ENCODE measurements at places on chromosomes 4 and X.

DNA sequence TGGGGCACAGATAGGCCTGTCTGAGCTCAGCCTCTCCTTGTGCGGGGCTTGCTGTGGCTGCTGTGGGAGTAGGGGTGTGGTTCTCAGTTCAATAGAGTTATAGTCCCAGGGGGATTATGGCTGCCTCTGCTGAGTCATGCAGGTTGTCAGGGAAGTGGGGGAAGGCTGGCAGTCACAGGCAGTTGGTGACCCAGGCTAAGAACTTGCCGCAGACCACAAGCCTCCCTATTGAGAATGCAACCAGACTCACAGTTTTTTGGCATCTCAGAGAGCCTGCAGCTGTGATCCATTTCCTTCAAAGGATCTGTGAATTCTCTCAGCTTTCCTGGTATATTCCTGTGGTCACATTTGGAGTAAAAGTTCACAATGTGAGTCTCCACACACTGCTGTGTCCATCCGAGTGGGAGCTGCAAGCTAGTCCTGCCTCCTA is 364.9 kb downstream of the ZNF674 start:
- peak; percentile 27 for DNase-seq

DNA sequence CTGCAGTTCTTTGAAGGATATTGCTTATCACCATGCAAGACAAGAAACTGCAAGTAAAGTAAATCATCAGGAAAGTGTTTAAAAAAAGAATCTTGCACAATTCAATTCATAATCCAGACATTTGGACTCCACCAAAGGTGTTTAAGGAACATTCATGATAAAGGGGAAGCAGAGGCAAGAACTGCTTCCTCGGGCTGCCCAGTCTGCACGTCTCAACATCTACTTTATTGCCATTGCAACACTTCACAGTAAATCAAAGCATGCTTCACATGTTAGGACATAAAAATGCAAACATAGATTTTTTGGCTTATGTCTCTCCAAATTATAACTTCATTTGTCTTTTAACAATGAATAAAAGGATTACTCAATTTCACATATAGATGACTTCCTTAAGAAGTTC is 42.5 kb downstream of the MID1 start:
- no peak for DNase-seq

GRCh38 chrX:70231666-70232065 is 2.8 kb upstream of the AWAT1 start:
- no peak for DNase-seq

GRCh38 chrX:86194758-86195157 is 46.5 kb downstream of the DACH2 start:
- no peak for DNase-seq

GRCh38 chr4:100651499-100652175 is 133.8 kb upstream of the EMCN start:
- DNase-seq, result no peak

- DNase-seq, result no peak
These were observed 109.7 kb downstream of the NR3C2 start for GRCh38 chr4:148332486-148332885.

GRCh38 chr4:2702361-2702760 is 53.8 kb downstream of the TNIP2 start:
- DNase-seq, result no peak

DNA sequence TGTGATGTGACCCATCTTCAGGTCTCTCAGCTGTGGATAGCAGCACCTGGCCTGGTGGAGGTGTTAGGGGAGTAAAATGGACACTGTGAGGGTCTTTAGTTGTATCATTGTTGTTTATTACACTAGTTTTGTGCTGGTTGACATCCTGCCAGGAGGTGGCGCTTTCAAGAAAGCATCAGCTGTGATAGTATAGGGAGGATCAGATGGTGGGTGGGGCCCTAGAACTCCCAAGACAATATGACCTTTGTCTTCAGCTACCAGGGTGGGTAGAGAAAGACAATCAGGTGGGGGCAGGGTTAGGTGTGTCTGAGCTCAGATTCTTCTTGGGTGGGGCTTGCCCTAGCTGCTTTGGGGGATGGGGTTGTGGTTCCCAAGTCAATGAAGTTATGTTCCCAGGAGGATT is 162.8 kb downstream of the PPP1R2C start:
- peak; percentile 1 for DNase-seq

DNA sequence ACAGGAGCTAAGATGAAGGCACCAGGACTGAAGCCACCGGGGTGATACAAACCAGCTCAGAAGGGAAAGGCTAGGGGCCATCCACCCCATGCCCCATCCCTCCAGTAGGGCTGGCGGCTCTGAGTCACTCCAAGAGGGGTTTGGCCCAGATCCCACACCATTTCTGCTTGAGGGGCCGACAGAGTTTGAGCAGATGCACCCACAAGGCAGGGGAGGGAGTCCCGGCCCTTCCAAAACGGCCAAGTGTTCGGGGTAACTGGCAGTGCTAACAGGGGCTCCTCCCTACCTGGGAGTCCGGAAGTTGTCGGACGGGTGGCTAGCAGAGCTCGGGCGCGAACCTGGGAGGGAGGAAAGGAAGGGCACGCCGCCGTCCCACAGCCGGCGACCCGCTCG is 412 bp downstream of the SLC10A3 start:
- DNase-seq, result peak; percentile 24

DNA sequence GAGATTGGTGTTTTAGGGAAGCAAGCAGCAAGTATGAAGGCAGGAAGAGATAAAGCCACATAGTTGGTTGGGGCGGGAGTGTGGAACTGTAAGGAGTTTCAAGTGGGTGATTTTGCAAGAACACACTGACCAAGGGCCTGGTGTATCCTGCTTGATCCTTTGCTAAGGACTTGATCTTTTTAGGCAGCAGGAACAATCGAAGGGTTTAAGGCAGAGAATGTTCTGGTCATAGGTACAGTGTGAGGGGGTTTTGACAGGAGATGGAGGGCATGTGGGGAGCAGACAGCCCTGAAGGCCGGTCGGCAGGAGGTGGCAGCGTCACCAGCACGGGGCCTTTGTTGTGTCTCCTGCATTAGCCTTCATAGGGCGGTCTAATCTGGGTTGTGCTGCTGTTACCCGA is 54.7 kb downstream of the FAM193A start:
- no peak for DNase-seq

DNA sequence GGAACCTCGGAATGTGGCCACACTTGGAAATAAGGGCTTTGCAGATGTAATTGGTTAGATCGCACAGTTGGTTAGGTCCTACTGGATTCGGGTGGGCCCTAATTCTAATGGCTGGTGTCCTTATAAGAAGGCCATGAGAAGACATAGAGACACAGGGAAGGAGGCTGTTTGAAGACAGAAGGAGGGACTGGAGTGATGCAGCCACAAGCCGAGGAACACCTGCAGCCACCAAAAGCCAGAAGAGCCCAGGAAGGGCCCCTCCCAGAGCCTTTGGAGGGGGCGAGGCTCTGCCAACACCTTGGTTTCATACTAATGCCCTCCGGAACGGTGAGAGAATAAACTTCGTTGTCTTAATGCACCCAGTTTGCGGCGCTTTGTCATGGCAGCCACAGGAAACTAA is 47.0 kb downstream of the EVC start:
- DNase-seq, result no peak

DNA sequence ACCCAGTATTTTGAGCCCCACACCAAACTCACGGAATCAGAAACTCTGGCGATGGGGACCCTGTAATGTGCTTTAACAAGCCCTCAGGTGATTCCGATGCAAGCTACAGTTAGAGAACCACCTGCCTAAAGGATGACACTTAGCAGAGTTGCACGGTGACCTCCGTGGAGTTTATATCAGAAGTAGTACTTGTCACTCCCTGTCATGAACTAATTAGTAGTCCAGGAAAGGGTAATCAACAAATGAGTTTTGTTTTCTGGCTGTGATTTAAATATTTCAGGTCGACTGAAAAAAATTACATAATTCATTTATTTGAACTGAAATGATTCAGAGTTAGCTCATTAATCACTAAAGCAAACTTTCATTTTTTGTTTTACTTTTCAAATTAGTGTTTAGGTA is 56.4 kb downstream of the TMA16 start:
- DNase-seq, result no peak

DNA sequence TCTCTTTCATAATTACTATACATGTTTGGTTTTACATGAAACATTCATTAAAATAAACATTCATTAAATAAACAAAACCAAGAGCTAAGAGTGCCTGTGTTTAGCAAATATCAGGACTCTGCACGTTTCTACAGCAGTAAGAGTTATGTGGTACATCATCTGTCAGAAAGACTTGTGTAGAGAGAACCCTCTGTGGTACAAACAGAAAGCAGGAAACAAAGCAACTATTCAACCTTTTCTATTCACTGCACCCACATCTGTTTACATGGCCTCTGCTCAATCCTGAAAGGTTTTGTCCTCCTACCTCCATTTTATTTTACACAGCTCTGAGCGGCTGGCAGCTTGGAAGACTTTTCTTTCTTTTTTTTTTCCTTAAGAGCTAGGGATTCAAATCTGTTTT is 90.7 kb upstream of the PCDH18 start:
- DNase-seq, result no peak

- DNase-seq, result peak; percentile 41
These were observed 25.5 kb upstream of the MORC4 start for GRCh38 chrX:107025545-107025944.

DNA sequence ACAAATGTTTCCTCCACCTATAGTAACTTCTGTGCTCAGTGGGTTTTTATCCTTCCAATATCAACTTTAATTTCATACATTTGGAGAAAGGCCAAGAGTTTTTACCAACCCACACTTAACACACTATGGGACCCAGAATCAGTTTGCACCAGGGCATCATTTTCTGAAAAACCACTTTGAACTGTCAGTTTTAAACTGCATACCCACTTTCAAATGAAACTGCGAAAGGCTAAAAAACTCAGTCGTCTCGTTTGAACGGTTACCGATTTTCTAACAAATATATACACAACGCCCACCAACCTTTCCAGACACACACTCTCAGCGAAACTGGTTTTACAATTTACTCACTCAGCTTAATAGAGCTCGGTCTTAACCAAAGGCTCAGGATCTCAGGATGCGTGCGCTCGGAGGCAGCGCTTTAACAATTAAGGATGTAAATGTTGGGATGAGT is 376 bp downstream of the ABCG2 start:
- no peak for DNase-seq

DNA sequence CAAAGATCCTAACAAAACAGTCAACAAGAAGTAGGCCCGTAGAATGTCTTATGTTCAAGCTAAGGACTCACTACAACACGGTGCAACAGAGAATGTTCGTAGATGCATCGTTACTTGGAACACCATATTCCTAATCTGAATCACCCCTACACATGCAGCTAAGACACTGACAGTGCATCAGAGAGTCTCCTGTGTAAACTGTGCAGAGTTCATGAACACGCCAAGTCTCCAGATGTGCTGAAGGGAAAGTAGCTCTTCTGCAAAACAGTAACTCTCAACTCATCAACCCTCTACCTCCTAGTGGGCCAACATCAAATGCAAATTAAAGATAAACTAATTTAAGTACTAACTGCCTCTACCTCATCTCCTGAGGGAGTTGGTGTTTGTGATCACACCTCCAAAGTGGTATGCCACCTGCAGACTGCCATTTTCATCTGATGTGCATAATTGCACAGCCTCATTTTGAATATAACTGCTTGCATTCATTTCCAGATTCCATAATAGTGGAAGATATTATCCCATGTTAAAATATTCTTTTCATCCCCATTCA is 73.5 kb downstream of the MOSPD2 start:
- no peak for DNase-seq

GRCh38 chr4:147782087-147782781 is 50.3 kb downstream of the ARHGAP10 start:
- DNase-seq, result peak; percentile 21

DNA sequence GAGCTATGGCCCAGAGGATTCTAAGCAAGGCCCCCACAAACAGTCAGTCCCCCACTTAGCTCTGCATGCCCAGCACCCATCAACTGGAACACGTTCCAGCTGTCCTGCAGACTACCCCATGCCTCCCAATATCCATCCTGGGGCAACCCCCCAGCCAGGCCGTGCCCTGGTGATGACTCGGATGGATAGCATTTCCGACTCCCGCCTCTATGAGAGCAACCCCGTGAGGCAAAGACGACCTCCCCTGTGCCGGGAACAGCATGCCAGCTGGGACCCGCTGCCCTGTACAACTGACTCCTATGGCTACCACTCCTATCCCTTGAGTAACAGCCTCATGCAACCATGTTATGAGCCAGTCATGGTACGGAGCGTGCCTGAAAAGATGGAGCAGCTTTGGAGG is 32.0 kb downstream of the LAS1L start:
- DNase-seq, result no peak

GRCh38 chrX:110563282-110563681 is 204.6 kb downstream of the RTL9 start:
- no peak for DNase-seq

DNA sequence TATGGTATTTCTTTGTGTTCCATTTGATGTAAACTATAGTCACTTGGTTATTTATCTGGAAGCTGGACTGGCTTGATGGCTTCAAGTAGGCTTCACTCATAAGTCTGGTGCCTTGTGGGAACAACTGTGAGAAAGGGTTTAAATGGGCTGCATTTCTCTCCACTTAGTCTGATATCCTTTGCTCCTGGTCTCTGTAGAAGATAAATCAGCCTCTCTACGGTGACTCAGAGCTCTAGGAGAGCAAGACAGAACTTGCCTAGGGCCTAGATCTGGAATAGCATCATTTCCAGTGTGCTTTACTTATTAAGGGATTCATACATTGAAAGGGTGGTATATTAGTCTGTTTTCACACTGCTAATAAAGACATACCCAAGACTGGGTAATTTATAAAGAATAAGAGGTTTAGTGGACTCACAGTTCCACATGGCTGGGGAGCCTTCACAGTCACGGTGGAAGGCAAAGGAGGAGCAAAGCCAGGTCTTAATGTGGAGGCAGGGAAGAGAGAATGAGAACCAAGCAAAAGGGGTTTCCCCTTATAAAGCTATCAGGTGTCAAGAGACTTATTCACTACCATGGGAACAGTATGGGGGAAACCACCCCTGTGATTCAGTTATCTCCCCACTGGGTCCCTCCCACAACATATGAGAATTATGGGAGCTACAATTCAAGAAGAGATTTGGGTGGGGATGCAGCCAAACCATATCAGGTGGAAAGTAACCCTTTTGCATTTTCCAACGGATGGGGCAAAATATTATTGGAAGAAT is 1746.4 kb upstream of the PCDH7 start:
- DNase-seq, result no peak

DNA sequence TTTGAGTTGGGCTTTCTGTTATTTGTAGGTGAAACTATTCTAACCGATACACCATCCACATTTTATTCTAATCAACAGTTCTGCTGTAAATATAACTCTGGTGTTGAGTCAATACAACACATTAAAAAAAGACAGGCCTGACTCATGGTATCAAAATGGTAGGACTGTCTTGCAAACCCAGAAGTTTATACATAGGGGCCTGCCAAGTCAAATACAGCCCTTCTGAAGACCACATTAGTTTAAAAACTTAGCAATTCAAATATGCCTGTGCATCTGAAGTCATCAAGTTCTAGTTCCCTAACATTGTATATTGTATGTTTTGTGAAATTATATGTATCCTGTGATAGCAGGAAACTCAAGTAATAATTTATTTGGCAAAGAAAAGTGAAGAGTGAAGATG is 24.4 kb upstream of the PDE5A start:
- DNase-seq, result no peak

GRCh38 chr4:180828455-180829018 is 1414.7 kb upstream of the TENM3 start:
- DNase-seq, result peak; percentile 83
